ENCODE measurements at places on chromosomes 7 and 10.

DNA sequence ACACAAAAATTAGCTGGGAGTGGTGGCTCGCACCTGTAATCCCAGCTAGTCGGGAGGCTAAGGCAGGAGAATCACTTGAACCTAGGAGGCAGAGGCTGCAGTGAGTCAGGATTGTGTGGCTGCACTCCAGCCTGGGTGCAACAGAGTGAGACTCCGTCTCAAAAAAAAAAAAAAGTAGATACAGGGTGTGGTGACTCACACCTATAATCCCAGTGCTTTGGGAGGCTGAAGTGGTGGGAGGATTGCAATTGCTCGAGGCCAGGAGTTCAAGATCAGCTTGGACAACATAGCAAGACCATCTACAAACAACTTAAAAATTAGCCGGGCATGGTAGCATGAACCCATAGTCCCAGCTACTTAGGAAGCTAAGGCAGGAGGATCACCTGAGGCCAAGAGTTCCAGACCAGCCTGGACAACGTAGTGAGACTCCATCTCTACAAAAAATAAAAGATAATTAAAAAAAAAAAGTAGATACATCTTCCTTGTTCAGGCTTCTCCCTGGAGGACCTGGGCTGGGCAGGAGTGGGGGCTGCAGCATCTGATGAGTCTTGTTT, 2.0 kb downstream of the MOSPD3 start:
- H3K4me1 ChIP-seq: peaks cover 15% of the 10 kb centered on the region
- H3K36me3 ChIP-seq: peaks cover 21% of the 10 kb centered on the region
- no peak overlapping the region for H3K4me3 ChIP-seq

DNA sequence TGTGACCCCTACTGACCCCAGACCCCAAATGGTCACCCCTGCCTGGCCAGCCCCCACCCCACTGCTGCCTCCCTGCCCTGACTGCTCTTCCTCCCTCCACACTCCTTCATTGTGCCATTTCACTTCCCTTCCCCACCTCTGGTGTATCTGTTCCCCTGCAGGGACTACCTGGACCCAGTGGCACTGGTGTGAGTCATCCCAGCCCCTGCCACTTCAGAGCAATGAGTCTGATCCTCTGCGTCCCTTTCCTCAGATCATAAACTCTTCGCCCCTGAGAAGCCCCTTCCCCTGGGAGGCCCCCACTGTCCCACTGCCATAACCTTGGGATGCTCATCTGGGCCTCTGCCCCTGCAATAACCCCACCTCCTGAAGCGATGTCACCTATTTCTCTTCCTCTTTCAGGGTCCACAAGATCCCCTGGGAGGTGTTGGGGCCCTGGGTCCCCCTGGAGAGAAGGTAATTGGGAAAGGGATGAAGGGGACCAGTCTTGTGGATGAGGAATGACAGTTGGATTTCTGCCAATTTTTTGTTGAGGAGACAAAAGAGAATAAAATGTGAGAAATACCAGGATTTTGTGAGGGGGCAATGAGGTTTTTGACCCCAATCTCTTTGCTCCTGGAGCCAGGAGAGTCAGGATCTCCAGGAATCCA, 19.1 kb upstream of the VOPP1 start:
- H3K36me3 ChIP-seq: no peaks in the 10 kb centered on the region
- H3K4me3 ChIP-seq: no peak overlapping the region
- DNase-seq: no peak
- no peaks in the 10 kb centered on the region for H3K4me1 ChIP-seq
- H3K27me3 ChIP-seq: no peaks in the 10 kb centered on the region

GRCh38 chr10:5094265-5095205, at the start of gene AKR1C3:
Gene AKR1C3 (plus strand): TSS chr10:5094414. CDS start chr10:5094445, 31 bp downstream.
- H3K36me3 ChIP-seq: peaks cover 11% of the 10 kb centered on the region
- H3K4me1 ChIP-seq: no peaks in the 10 kb centered on the region
- H3K27ac ChIP-seq: peak within 1 kb of the TSS; percentile 67
- no peak for DNase-seq

- H3K4me1 ChIP-seq: no peaks in the 10 kb centered on the region
- no peak overlapping the region for H3K27ac ChIP-seq
- DNase-seq: no peak
- H3K27me3 ChIP-seq: no peaks in the 10 kb centered on the region
- H3K36me3 ChIP-seq: peaks cover 61% of the 10 kb centered on the region
Observed at GRCh38 chr7:107931740-107932515, 40.9 kb downstream of the DLD start.

DNA sequence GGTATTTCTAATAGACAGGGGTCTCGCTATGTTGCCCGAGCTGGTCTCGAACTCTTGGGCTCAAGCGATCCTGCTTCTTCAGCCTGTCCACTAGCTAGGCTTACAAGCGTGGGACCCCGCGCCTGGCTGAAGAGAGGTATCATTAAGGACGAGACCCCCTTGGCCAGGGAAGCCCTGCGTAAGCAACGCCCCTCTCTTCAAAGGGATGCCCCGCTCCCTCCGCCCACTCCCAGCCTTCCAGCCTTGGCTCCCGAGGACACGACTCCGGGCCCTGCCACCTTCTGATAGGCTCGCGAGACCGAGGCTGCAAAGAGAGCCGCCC, 220 bp upstream of the ZKSCAN5 start:
- H3K36me3 ChIP-seq: no peaks in the 10 kb centered on the region
- H3K4me1 ChIP-seq: peaks cover 5% of the 10 kb centered on the region
- H3K27ac ChIP-seq: peak overlapping the region; percentile 95
- H3K4me3 ChIP-seq: peak overlapping the region; percentile 68

GRCh38 chr10:123385508-123386080, 231.4 kb downstream of the BUB3 start:
- no peak for DNase-seq
- no peaks in the 10 kb centered on the region for H3K27me3 ChIP-seq
- no peaks in the 10 kb centered on the region for H3K36me3 ChIP-seq
- H3K4me3 ChIP-seq: no peak overlapping the region

DNA sequence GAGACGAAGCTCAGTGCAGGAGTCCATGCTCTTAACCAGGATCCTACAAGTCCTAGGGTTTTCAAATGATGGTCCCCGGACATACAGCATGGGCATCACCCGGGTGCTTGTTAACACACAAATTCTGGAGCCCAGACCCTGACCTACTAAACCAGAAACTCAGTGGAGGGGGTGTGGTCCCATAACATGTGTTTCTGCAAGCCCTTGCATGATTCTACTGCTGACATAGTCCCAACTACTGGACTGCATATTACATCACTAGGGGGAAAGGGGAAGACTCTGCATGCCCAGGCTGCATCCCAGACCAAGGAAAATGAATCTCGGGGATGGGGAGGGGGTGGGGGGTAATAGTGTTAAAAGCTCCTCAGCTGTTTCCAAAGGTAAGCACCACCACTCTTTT, 40.3 kb downstream of the GRB10 start:
- DNase-seq: no peak
- peaks cover 11% of the 10 kb centered on the region for H3K36me3 ChIP-seq

- H3K27ac ChIP-seq: no peak overlapping the region
- no peak overlapping the region for H3K4me3 ChIP-seq
- DNase-seq: no peak
- no peaks in the 10 kb centered on the region for H3K36me3 ChIP-seq
- H3K27me3 ChIP-seq: no peaks in the 10 kb centered on the region
Observed at GRCh38 chr7:37093257-37093656, 355.4 kb downstream of the ELMO1 start.

- no peaks in the 10 kb centered on the region for H3K36me3 ChIP-seq
- H3K4me1 ChIP-seq: no peaks in the 10 kb centered on the region
Observed at GRCh38 chr10:113454341-113455061, 98.4 kb upstream of the HABP2 start.

DNA sequence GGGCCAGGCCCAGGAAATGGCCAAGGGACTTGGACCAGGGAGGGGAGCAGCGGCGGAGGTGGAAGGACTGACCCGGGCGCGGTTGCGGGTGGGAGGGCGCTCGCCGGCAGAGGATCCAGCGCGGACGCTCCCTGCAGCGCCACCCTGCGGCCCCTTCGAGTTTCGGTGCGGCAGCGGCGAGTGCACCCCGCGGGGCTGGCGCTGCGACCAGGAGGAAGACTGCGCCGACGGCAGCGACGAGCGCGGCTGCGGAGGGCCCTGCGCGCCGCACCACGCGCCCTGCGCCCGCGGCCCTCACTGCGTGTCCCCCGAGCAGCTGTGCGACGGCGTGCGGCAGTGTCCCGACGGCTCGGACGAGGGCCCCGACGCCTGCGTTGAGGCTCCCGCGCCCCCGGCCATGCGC, 16.8 kb upstream of the ZNF467 start:
- DNase-seq: no peak
- no peaks in the 10 kb centered on the region for H3K4me1 ChIP-seq
- H3K27ac ChIP-seq: no peak overlapping the region
- no peaks in the 10 kb centered on the region for H3K36me3 ChIP-seq
- no peak overlapping the region for H3K4me3 ChIP-seq
- H3K27me3 ChIP-seq: no peaks in the 10 kb centered on the region

DNA sequence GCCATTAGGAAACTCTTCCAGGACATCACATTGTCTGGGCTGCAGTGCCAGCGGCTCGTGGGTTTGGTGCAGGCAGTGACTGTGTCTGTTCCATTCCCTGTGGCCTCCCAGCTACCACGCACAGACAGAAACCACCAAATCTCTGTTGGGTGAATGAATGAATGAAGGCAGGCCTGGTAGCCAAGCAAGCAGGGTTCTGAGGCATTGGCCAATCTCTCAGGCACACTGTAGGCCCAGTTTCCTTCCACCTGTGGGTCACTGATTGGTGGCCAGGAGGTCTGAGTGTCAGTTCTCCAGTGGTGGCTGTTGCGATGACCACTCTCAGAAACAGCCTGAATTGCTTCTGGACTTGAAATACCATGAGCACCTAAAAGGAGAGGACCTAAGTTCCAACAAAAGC, 59.4 kb upstream of the CTBP2 start:
- H3K27me3 ChIP-seq: peaks cover 4% of the 10 kb centered on the region
- H3K36me3 ChIP-seq: no peaks in the 10 kb centered on the region
- no peaks in the 10 kb centered on the region for H3K4me1 ChIP-seq
- H3K4me3 ChIP-seq: no peak overlapping the region

DNA sequence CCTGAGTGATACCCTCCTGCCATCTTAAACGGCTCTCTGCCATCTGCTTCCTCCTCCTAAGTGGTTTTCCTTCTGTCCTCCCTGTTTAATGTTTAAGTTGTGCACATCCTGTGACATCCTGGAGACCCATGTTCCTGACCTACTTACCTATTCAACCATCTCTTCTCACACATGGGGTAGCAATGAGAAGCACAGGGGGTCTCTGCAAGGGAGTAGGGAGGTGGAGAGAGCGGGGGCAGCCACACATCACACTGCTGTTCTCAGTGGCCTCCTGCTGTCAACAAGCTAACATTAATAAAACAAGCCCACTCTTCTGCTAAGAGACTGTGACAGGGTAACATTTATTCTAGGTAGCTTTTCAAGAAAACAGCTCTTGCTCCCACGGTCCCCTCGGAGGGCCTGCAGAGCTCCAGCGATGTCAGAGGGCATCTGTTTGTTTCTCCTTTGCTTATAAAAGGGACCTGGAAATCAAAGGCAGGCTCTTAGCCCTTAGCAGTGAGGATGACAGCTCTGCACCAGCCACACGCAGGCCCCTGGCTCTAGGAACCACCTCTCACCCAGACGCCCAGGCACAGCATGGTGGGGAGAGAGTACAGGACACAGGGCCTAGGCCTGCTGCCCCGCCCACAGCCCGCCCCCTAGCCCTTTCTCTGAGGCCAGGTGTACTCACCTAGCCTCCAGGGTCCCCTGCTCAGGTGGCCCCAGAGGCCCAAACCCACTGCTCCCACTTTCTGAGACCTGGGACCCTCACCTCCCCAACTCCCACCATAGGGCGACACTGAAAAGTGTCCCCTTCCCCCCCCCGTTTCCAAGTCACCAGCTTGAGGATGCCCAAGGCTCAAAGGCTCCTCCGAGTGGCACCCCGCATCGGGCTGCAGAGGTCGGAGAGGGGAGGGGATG, 943 bp upstream of the SLC18A2 start:
- H3K27ac ChIP-seq: no peak overlapping the region
- no peak for DNase-seq
- H3K4me1 ChIP-seq: peaks cover 14% of the 10 kb centered on the region
- H3K4me3 ChIP-seq: no peak overlapping the region

DNA sequence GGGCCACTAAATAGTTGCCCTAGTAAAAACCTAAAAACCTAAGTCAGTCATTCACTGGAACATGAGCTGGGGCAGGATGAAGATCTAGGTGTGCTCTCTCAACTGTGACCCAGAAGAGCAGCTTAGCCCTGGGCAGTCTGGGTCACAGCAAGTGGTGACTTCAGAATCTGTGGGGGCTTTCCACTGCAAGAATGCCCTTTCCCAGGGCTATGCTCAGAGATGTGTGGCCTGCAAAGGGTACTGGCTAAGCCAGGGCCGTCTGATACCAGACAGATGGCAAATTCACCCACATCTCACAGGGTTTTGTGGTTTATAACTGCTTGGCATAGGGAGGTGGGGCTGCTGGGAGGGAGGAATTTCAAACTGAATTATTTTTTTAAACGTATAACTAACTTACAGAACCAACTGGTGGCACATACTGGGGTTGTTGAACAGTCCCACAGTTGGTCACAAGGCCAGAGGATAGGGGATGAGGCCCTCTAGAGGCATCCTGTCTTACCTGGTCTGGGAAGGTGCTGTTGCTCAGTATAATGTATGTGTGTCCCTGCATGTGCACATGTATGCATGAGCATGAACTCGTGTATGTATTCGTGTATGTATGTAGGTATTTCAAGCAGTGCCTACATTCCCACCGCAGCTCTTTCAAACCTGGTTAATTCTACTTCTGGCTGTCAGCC, 63.2 kb downstream of the PRPF18 start:
- H3K36me3 ChIP-seq: peaks cover 84% of the 10 kb centered on the region
- no peaks in the 10 kb centered on the region for H3K27me3 ChIP-seq
- no peak overlapping the region for H3K27ac ChIP-seq
- no peak for DNase-seq

DNA sequence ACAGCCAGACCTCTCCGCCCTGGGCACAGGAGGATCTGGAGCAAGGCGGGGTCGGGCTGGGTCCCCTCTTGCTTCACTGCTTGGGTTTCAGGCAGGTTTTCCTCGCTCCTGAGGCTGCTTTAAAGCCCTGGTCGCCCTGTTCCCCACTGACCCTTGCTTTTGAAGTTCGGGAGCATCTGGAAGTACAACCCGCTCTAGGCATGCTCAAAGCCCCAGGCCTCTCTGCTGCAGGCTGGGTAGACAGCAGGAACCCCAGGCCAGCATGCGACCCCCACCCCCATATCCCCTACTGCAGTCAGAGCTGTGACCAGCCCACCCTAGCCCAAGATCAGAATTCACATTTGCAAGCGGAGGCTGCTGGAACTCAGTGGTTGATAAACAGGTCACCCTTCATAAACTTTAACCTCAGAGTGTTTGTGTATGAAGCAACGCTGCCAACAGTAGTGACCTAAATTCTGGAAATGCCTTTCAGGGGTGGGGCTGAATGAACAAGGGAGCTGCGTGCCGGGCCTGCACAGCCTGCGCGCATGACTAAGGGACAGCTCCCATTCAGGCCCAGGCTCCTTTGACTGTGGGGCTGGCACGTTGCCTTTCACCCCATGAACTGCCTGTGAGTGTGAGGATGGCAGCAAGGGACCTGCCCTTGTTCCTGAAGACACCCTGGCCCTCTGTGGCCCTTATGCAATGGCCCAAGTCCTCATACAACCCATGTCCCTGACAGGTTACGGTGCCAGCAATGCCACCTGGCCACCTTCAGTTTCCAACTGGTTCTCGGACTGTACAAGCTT, 52.5 kb downstream of the PROSER2 start:
- peak; percentile 64 for DNase-seq
- no peaks in the 10 kb centered on the region for H3K27me3 ChIP-seq
- no peak overlapping the region for H3K4me3 ChIP-seq
- H3K4me1 ChIP-seq: peaks cover 9% of the 10 kb centered on the region
- H3K36me3 ChIP-seq: no peaks in the 10 kb centered on the region
